ENCODE measurements at places on chromosomes 3 and 15. TPM values are rescaled to one million over a fixed set of nuclear protein-coding genes. Genes with fewer than 3 reads are reported as not detected.

IGSF11 gene
- total RNA-seq, result not detected

FGF7 gene
- total RNA-seq, result 175 TPM

GOLGA8S gene
- 0.26 TPM for total RNA-seq

GRCh38 chr15:67149068-67149772 lies 83.8 kb downstream of the SMAD3 start:
- DNase-seq, result peak; percentile 55

Data from mesenteric fat pad (tissue), 1 donor.